Common myeloid progenitor, CD34-positive (primary cell): ENCODE measurements at places on chromosomes 4 and X.

- no peak for DNase-seq
Measured at GRCh38 chr4:40583850-40584439, 45.7 kb downstream of the RBM47 start.

DNA sequence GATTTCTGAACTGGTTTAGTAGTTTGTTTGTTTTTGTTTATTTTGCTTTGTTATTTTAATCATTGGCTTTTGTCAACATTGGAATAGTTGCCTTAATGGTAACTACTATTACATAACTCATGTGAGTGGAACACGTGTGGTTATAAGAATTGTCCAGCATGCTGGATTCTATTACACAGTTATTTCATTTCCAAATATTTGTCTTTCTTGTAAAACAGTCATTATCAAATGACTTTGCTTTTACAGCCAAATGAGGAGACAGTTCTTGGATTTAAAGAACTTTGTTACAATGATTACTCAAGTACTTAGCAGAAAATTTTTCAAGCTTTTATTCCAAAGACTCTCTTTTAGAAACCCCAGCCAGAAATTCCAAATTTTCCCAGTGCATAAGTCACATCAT is 516.1 kb upstream of the MAGEB2 start:
- DNase-seq, result no peak

GRCh38 chr4:116913451-116913850 is 171.9 kb downstream of the TRAM1L1 start:
- DNase-seq, result no peak

- DNase-seq, result peak; percentile 71
Measured at GRCh38 chrX:153953342-153953830, 8.9 kb upstream of the RENBP start.

DNA sequence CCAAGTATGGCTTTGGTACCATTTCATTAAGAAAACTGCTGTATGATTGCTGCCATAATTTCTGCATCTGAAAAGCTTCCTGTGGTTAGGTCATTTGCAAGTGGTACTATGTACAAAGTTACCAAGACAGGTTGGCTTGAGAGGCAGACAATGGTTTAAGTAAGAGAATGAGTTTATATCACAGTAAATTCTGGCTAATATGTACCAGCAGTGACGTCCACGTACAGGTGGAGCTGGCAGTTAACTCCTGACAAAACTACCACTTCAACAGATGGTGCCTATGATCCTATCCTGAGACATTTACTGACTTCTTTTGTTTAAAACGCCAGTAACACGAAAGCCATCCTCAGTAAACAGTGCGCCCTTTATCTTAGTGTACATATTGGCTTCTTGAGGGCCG is 198.4 kb downstream of the NR3C2 start:
- DNase-seq, result no peak

DNA sequence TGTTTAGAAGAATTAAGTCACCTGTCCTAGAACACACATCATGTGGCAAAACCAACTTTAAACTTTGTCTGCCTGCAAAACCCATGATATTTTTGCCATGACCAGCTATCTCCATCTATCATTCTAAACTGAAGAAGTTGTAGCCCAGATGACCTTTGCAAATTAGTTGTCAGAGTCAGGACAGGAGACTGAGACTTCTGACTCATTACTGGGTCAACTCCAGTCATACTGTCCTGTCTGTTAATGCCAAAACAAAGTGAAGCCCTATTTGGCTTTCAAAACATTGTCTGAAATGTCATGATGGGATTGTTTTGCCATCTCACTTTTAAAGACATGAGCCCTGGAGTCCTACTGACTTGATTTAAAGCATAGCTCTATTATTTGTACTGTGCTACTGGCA is 365.7 kb upstream of the CPEB2 start:
- DNase-seq, result no peak

DNA sequence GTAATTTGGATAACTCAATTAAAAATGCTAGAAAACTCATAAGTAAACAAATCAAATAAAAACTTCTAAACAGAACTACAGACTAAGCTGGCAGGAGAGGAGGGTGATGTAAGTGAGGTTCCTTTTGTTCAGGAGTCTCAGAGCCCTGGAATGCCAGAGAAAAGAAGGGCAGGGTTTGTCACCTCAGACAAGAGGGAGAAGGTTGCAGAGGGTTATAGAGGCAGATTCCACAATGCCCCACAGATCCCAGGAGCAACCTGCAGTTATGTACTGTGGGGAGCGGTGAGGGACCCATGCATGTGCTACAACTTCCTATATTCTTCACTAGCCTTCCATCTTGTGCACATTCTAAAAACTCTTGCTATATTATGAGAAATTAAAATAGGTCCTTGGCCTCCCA is 129.7 kb downstream of the CFAP299 start:
- DNase-seq, result no peak

DNA sequence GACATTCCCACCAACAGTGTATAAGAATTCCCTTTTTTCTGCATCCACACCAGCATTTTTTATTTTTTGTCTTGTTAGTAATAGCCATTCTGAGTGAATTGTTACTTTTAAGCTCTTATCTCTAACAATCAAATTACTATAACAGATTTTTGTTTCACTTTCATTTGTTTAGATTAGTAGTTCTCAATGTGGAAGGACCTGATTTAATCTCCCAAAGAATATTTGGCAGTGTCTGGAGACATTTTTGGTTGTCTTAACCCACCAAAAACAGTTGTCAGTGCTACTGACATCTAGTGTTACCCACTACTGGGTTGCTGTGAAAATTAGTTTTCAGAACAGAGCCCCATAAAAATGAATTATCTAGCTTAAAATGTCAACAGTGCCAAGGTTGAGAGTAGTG is 37.9 kb downstream of the RUFY3 start:
- DNase-seq, result peak; percentile 37

- DNase-seq, result peak; percentile 6
Measured at GRCh38 chrX:111006116-111006515, 89.9 kb upstream of the PAK3 start.

DNA sequence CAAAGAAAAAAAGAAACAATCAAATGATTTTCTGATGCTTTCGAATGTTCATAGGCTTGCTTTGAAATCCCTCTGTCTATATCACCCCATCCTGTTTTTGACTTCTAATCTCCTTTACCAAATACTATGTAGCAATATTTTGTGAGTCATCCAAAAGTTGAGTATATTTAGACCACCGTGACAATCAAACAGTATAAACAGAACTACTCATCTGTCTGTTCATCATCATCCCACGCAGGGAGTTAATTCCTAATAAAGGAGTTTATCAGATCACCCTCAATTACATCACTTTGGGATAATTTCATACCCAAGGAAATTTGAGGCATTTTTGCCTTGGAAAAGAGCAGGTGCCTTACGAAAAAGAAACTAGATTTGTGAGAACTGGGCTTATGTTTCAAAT is 212.9 kb downstream of the CBR4 start:
- no peak for DNase-seq

DNA sequence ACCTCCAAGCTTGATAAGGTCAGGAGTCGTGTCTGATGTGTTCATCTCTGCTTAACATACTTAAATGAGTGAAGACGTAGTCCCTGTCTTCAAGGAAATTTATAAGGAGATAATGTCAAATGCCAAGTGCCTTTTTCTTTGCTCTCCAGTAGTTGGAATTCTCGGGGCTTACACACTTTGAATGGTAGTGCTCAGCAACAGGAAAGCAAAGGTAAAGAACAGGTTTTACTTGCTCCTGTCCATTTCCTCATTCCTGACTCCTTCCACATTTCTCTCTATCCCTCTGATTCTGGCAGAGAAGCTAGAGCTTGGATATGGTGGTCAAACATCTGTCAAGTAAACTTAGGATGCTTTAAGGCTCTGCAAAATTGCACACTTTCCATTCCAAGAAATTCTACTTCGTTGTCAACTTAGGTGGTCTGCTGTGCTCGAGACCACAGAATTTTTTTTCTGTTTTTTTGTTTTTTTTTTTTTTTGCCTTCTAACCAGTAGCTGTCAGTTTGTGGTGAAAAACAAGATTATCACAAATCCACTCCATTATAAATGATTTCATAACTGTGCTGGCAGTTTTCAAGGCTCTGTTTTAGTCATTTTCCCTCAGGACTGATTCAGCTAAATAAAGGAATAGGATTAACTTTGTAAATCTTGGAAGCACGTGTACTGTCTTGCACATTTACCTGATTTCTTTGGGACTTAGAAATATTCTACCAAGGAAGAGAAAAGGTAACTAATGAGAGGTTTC is 180.8 kb upstream of the ANXA3 start:
- no peak for DNase-seq

DNA sequence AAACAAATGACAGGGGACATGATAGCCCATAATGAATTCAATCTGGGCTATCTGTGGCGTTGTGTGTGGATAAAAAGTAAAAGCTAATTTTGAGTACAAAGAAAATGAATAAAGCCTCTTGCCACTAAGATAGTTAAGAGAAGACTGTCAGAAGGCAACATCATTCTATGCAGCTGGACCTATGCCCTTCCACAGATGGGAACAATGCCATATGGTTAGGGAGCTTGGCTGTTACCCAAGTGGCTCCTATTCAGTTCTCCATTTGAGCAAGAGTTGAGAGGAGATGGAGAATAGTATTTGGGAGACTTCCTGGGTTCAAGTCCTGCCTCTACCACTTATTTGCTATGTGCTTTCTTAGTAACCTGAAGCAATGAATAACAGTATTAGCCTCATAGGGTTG is 107.7 kb downstream of the ANXA3 start:
- no peak for DNase-seq

GRCh38 chr4:73221734-73222133 is 36.9 kb downstream of the ANKRD17 start:
- no peak for DNase-seq

GRCh38 chrX:103792916-103793544 is 16.4 kb downstream of the PLP1 start:
- no peak for DNase-seq

DNA sequence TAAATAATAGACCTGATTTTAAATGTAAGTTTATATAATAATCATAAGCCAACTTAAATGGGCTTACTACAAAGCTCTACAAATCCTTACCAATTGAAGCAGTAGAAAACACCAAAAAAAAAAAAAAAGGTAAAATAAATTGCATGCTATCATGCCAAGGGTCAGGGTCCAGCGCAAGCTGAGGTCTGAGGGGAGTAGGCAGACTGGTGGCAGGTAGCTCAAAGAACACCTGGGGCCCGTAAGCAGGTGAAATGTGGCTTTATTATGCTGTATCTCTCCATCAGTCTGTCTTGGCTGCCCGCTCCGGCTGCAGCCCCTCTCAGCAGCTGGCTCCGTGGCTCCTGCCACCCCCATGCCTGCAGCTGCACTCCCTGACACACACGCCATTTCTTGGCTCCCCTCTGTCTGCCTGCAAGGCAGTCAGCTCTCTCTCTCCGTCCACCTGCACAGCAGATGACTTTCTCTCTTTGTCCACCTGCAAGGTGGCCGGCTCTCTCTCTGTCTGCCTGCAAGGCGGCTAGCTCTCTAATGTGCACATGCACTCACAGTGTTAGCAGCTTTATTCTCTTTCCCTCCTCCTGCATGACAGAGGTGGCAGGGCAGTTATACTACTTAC is 209.4 kb upstream of the UGT8 start:
- no peak for DNase-seq
